Articular chondrocyte of knee joint (primary cell): ENCODE measurements at places on chromosomes 2 and 18. TPM values are rescaled to one million over a fixed set of nuclear protein-coding genes. Genes with fewer than 3 reads are reported as not detected.

The DSG1 gene
- total RNA-seq, result not detected in 2 replicates

The MBOAT2 gene
- total RNA-seq, result 50.7 and 52.2 TPM in 2 replicates

The MBD5 gene
- 44.3 and 48.1 TPM in 2 replicates for total RNA-seq

The KLF7 gene
- total RNA-seq, result 25.5 and 33.7 TPM in 2 replicates

The KLHL41 gene
- total RNA-seq, result 0.54 and 0.91 TPM in 2 replicates

The ANKRD53 gene
- 0.39 and 0.65 TPM in 2 replicates for total RNA-seq

The MDH1B gene
- 2.3 and 2.7 TPM in 2 replicates for total RNA-seq

The DSC2 gene
- total RNA-seq, result 0.97 and 1.3 TPM in 2 replicates

The LOXL3 gene
- 162 and 188 TPM in 2 replicates for total RNA-seq

The BCL2 gene
- 3.7 and 4.6 TPM in 2 replicates for total RNA-seq

The AQP12B gene
- not detected in 2 replicates for total RNA-seq

The UCN gene
- 0.39 and 1.4 TPM in 2 replicates for total RNA-seq

The IL1RL2 gene
- total RNA-seq, result 3.3 and 3.7 TPM in 2 replicates

The MC2R gene
- not detected in 2 replicates for total RNA-seq

The IL1A gene
- total RNA-seq, result not detected in 2 replicates

The TTR gene
- not detected in 2 replicates for total RNA-seq

The CD8B gene
- total RNA-seq, result 0.22 TPM in 1 of 2 replicates, not detected in the other

The DCC gene
- 0.13 TPM in 1 of 2 replicates, not detected in the other for total RNA-seq

The PLEK gene
- 0.13 and 0.32 TPM in 2 replicates for total RNA-seq

The EVX2 gene
- not detected in 2 replicates for total RNA-seq
